RPMI7951 (cell line): ENCODE measurements at places on chromosomes 3 and 15. TPM values are rescaled to one million over a fixed set of nuclear protein-coding genes. Genes with fewer than 3 reads are reported as not detected.

RFX7 gene
- 6.1 and 7.8 TPM in 2 replicates for total RNA-seq

- peak; percentile 34 for DNase-seq
Observed at GRCh38 chr3:52742418-52743041, 28.2 kb downstream of the NEK4 start.

GRCh38 chr3:117706037-117706436, 996.5 kb downstream of the TUSC7 start:
- DNase-seq: peak; percentile 1

GRCh38 chr3:155019575-155019974, 60.5 kb upstream of the MME start:
- no peak for DNase-seq

- no peak for DNase-seq
Observed at GRCh38 chr15:51218299-51218938, 120.0 kb downstream of the CYP19A1 start.

DNA sequence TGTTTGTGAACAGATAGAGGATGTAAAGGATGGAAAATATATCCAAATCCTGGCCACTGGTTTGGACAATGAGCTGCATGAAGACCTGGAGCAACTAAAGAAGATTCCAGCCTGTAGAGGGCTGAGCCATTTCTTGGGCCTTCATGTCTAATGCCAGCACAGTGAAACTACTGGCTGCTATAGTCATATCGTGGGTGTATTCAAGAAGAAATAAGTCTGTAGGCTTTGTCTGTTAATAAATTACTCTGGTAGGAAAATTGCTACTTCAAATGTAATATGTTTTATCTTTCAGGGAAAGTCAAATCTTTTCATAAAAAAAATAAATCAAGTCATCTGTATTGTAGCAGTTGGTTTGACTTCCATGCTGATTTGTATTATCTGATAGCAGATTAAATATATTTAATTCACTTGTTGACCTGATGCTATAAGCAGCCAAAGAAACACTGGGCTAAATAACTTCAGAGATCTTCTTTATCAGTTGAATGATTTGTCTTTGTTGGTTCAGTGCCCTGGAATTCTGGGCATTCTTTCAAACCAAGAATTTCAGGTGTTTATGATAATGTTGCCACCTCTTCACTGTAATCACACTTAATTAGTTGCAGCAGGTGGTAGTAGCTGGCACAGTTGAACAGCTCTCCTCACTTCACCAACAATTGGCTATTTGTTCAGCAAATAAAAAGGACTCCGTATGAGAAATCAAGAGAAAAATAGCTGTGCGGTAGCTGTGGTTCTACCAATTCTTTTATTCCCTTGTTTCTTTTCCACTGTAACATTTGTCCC, 1109.5 kb downstream of the NSUN3 start:
- DNase-seq: no peak

DNA sequence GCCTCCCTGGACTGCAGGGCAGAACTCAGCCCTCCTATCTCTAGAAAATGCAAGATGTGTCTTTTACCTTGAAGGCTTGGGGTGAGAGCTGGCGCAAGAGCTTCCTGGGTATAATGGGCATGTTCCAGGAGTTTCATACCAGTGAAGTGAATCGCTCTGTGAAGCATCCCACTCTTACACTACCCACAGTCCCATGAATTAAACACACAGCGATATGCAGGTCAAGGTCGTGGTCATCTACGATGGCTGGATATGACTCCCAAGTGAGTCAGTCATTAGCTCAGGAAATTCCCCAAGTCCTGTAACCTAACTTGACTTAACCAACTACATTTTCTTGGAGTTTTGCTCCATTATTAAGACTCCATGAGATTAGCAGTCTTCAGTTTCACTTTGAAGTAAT, 439.7 kb downstream of the NTRK3 start:
- peak; percentile 99 for DNase-seq

- DNase-seq: peak; percentile 24
Observed at GRCh38 chr3:131540821-131541220, 38.0 kb upstream of the MRPL3 start.

DNA sequence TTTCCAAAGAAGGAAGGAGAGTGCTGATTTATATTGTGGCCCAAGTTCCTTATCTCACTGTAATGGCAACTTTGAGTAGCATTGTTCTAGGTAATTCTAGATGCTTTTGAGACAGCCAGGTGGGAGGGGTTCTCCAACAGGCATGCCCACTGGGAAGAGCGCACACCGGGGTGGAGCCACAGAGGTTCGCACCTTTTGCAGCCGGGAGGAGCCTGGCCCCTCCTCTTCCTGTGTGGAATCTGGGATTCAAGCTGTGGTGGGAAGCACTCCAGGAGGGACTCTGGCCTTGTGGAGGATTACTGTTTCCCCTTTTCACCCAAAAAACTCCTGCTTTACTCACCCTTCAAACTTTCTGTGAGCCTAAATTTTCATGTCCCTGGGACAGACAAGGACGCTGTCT, 53.1 kb downstream of the CFAP20DC start:
- DNase-seq: no peak

IGF2BP2 gene
- 29.2 and 31.5 TPM in 2 replicates for total RNA-seq

- DNase-seq: peak; percentile 11
Observed at GRCh38 chr15:48330105-48330785, 984 bp upstream of the DUT start.

GRCh38 chr15:92807971-92808571, 92.1 kb upstream of the CHD2 start:
- peak; percentile 53 for DNase-seq

DNA sequence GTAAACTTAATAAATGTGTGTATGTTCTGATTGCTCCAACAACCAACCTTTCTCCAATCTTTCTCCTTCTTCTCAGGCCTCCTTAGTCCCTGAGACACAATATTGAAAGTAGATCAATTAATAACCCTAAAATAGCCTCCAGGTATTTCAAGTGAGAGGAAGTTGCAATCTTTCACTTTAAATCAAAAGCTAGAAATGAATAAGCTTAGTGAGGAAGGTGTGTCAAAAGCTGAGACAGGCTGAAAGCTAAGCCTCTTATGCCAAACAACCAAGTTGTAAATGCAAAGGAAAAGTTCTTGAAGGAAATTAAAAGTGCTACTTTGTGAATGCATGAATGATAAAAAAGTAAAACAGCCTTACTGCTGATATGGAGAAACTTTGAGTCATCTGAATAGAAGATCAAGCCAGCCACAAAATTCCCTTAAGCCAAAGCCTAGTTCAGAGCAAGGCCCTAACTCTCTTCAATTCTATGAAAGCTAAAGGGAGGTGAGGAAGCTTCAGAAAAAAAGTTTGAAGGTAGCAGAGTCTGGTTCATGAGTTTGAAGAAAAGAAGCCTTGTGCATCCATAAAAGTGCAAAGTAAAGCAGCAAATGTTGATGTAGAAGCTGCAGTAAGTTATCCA, 38.6 kb downstream of the CCDC80 start:
- DNase-seq: no peak

GRCh38 chr3:12442654-12443501, 41.4 kb upstream of the TSEN2 start:
- DNase-seq: peak; percentile 67
